ENCODE measurements at places on chromosomes 16 and 17. TPM values are rescaled to one million over a fixed set of nuclear protein-coding genes. Genes with fewer than 3 reads are reported as not detected.

DNA sequence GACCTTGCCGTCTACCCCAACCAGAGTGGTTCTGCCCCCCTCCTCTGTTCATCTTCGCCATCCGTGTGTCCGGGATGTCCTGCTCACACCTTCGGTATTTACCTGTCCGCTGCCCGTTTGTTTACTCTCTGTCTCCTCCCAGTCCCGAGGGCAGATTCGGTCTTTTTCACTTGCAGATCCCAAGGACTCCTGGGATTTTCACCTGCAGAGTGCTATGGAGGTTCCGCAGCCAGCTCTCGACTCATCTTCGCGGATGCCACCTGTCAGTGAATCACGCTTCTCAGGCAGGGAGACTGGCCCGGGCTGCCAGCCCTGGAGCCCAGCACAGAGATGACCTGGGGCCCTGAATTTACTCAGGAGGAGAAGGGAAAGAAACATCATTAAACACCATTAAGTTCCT, 8.1 kb downstream of the CRISPLD2 start:
- no peak for DNase-seq

DNA sequence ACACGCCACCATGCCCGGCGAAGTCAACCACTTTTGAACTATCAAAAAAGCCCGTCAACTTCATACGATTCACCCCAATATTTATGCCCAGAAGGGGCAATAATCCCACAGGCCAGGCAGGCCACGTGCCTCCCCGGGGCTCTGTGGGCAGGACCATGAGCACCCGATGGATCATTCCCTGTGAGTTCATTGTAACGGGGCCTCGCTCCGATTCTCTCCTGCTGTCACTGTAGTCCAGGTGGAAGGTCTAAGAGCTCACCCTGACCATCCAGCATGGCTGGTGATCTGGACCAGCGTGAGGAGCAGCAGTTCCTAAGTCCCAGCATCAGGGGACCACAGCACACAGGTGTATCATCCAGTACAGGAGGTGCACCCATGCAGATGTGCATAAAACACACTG, 77.5 kb upstream of the DOC2B start:
- DNase-seq = peak; percentile 44

- DNase-seq = no peak
Measured at GRCh38 chr17:35807371-35808144, 1.7 kb upstream of the TAF15 start.

DNA sequence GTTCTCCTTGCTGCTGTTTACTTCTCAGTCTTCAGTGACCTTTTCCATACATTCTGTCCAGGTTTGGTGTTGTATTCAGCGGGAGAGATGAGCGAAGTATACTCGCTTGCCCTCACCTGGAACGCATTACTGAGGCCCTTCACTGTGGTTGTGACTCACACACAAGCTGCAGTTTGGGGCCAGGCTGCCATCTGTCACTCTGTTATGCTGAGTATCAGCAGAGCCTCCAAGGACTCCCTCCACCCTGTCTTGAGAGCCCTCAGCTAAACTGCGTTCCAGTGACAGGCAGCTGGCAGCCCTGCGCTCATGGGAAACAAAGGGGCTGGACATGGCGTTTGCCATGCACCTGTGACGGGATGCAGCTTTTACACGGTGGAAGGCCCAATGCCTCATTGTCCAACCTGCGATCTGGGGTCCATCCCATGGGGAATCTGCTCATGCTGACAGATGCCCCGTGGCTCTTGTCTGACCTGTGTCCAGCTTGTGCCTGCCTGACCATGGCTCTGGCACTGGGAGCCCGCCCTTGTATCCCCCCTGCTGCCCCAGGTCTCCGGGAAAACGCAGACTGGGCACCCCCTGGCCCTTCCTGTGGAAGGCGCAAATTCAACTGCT, 6.5 kb upstream of the ZNF778 start:
- DNase-seq = no peak

- no peak for DNase-seq
Measured at GRCh38 chr17:12900474-12900873, 111.2 kb downstream of the ARHGAP44 start.

DNA sequence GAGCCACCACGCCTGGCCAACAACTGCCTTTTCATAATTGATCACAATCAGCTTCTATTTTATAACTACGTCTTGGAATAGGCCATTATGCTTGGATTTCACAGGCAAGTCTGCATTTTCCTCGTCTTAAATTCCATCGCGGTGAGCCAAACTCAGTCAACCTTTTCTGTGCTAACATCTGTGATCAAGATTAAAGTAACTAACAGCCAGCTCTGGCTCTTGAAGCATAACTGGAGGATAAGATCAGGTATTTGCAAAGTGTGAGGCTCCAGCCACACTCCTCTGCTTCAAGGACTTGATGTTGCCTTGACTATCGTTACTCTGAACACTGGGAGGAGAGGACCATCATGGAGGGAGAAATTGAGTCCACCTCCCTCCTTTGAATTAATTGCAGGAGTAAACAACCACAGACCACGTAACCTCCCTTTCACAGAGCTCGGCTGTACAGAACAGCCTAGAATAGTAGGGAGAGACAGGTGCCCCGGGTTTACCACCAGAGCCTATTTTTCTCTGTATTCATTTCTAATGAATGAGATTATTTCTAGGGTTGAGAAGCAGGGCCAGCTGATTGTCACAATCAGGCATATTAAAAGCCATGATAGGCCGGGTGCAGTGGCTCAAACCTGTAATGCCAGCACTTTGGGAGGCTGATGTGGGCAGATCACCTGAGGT, 143.0 kb downstream of the XYLT1 start:
- DNase-seq = no peak

- no peak for DNase-seq
Measured at GRCh38 chr16:66143415-66143814, 223.1 kb upstream of the CDH5 start.

NEK8 gene
- 3.4 TPM for total RNA-seq

AOC2 gene
- total RNA-seq = 1.6 TPM

CALCOCO2 gene
- 206 TPM for total RNA-seq

All from sciatic nerve (tissue), 2 donors.